ENCODE measurements at places on chromosomes 2 and 18.

- no peak for DNase-seq
These were observed 167.5 kb upstream of the SMAD2 start for GRCh38 chr18:48098007-48098406.

- no peak for DNase-seq
These were observed 169.1 kb upstream of the THUMPD2 start for GRCh38 chr2:39948016-39948719.

DNA sequence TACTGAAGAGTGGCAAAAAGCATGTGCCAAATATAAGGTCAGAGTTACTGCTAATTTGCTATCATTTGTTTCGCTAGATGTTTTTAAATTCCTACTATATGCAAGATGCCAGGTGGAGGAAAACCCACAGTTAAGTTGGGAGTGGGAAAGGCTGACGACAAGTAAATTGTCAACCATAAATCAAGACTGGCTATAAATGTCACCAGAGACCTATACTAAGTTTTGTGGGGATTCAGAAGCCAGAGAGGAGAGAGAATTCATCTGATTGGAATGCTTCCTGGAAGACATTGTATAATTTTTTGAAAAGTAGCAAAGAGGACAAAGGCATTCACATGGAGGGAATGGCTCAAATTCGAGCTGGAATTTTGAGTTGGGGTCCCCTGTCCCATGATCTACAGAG lies 64.3 kb downstream of the CFAP221 start:
- no peak for DNase-seq

DNA sequence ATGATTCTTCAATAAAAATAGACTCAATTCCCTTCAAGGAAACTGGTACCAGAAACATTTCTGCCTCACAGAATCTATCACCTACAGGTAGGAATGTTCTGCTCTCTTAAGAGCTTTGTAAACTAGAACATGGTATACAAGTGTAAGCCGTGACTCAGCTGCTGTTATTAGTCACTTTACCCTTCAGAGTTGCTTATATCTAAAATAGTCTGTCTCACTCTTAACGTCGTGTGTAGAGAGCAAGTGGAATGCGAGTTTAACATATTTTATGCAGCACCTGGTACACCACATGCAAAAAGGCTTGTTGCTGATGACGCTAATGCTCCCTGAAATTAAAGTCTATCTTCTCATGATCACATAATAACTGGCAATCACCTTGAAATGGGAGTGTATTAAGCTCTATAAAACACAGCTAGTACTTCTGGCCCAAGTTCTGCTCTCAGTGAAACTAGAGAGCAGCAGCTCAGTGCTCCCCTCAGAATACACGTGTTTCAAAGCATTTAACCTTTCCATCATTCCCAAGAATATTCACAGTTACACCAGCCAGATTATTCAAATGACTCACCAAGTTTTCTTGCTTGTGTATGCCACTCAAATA lies 420.0 kb downstream of the ZEB2 start:
- no peak for DNase-seq

- DNase-seq: no peak
These were observed 232.4 kb downstream of the CALCRL start for GRCh38 chr2:187215532-187216240.

DNA sequence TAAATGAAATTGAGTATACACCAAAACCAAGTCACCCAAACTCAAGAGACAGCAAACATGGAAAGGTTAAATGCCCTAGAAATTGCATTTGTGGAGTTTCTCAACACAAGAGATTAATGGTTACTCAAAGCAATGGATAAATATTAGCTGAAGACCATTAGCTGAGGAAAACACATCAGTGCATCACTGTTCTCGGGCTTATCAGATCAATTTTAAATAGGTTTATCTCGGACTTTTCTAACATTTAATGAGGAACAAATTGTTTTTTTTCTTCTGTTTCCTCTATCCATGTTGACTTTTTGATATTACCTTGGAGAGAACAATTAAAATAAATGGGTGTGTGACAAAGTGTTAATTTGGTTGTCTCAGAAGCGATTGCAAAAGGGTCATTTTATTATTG lies 105.4 kb upstream of the PIK3C3 start:
- DNase-seq: no peak

DNA sequence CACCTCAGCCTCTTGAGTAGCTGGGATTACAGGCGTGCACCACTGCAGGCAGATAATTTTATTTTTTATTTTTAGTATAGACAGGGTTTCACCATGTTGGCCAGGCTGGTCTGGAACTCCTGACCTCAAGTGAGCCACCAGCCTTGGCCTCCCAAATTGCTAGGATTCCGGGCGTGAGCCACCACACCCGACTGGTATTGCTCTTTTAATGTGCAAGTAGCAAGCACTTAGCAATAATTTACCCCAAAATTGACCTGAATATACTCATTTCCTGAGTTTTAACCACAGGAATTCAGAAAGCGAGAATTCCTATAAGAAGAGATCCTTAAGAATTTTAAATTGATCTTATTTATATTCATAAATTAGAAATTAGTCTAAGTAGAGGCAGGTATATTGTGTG lies 169.1 kb downstream of the CDH2 start:
- no peak for DNase-seq

All from KBM-7 (cell line).